ENCODE measurements at places on chromosomes 2 and 18.

DNA sequence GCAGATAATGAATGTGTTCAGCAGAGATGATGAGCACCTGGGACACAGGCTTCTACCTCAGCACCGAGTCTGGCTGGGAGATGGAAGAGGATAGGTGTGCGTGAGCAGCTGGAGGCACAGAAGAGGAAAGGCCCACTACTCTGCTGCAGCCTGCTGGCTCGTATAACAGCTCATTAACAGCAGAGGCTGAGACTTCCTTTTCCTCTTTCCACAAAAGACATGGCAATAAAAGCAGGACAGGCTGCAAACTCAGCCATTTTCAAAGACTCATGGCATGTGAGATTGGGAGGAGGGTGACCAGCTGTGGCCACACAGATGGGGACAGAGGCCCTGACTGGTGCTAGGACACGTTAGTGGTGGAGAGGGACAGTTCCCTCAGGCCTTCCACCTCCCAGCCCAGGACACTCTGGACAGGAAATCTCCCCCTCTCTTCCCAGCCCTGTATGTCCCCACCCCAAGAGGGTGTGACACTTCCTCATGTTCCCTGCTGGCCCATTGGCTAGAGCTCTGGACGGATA is 60.3 kb downstream of the CACNB4 start:
- DNase-seq = no peak

DNA sequence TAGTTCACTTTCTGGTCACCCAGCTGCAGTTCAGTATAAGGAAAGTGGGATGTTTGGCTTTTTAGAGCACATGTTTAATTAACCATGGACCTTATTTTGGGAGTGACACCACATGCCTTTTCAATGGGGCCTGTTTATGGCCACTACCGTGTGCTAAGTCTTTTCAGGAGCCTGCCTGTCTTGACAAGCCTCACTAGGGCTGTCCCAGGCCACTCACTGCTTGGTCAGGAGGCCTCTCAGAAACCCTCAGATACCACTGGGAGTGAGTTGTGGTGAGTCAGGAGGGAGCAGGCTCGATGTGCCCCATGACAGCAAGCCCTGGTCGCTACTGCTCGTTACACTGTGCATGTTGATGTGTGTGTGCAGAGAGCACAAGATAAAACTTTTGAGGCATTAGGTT is 123.0 kb downstream of the MAP4K4 start:
- DNase-seq = peak; percentile 79

DNA sequence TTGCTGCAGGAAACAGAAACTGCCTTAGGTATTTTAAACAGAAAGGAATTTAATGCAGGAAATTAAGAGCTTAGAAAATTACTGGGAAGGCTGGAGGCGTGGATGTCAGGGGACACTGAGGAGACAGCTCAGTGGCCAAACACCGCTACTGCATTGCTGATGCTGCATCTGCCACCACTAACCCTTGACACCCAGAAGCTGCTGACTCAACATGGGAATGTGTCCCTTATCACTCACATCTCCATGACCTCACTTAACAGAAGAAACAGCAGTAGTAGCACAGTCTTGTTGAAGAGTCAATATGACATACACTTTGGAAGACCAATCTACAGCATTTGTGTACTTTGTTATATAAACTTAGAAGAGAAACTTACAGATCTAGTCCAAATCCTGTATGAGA is 906.1 kb downstream of the SLC4A3 start:
- peak; percentile 47 for DNase-seq

DNA sequence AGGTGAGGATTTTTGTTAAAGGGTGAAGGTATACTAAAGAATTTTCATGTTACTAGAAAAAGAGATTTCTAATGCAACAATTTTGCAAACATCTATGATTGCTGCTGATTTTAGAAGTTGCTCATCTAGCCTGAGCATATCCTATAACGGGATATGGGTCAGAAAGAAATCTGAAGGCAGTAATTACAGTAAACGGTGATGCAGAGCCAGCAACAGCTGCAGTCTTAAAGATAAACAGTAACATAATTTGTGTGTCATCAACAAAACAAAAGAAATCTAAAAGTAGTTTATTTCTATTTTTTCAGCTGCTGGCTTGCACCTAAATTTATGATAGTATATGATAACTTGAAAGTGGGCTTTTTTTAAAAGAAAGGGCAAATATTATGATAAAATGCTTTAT is 215.7 kb downstream of the SLC4A10 start:
- no peak for DNase-seq

DNA sequence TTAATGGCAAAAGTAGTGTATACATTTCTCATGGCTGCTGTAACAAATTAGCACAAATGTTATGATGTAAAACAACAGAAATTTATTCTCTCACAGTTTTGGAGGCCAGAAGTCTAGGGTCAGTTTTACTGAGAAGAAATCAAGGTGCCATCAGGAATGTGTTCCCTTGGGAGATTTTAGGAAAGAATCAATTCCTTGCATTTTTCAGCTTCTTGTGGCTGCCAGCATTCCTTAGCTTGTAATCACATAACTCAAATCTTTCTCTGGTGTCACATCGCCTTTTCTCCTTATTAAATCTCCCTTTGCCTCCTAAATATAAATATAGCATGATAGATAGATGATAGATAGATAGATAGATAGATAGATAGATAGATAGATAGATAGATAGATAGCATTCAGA is 307.0 kb upstream of the REG3G start:
- no peak for DNase-seq

DNA sequence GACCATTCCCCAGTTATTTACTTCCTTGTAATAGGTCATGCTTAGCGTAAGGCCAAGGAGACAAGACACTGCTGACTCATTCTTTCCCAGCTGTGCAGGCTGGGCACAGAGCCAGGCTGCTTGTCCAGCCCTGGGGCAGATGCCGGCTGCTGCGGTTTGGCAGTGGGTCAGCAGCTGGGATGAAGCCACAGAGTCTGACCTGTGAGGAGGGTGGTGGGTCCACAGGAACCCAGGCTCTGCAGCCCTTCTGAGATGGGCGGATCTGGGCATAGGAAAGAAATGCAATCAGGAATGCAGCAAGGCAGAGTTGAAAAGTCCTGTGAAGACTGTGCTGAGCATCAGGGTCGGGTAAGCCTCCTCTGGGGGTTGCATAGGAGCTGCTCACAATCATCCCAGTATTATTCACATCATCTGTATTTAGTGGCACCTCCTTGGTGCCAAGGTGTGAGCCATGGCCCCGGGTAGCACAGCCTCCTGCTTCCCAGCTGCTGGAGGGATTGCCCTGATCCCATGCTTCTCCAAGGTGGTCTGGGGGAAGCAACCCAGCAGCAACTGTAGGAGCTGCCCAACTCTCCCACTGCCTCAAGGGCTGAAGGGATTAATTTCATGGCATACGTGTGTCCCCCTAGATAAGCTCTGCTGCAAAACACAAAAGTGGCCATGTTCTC is 139.0 kb downstream of the DDX1 start:
- peak; percentile 85 for DNase-seq

DNA sequence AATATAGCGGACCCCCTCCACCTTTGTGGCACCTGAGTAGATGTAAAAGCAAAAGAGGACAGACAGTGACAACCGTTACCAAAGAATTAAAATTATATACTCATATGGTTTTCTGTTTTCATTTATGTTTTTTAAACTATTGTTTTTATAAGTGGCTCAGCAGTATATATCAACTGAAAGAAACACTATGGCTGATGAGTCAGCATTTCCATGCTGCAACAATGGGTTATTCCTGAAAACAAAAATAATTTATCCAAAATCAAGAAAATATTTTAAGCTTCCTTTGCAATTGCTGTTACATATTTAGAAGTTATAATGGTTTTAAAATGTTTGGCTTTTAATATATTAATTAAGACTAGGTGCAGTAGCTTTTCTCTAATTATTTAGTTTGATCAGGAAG is 17.7 kb downstream of the MRPS9 start:
- DNase-seq = no peak

- no peak for DNase-seq
Observed at GRCh38 chr18:45355944-45356520, 259.2 kb upstream of the SLC14A2 start.

DNA sequence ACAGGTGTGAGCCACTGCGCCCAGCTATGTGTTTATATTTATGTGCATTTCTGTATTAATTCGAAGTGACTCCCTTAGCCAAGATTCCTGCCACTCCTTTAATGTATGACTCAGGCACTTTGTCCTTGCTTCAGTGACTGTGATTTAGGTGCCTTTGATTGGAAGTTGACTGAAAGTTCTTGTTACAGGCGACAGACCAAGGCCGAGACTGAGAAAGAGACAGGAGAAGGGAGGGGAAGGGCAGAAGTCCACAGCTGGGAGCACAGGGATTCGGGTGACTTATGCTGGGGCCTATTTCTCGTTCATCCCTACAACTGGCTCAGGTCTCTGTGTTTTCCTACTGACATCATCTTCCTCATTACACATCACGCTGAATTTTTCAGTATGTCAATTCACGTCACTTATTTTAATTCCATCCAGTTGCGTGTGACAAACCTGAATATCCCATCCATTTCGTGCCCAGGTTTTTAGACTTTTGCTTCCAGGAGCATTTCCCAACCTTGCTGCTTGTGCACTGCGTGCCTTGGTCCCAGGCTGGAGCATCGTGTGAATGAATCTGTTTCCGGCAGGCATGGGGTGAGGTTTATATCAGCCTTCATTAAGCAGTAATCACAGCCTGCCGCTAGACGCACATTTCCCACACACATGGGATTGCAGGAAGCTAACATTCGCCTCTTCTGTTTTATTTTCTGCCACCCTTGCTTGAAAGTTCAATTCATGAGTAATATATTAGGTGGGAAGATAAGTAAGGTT is 42.4 kb downstream of the TMEM18 start:
- DNase-seq = no peak

All from HCEC 1CT (cell line).